ENCODE measurements at places on chromosomes 5 and 9. TPM values are rescaled to one million over a fixed set of nuclear protein-coding genes. Genes with fewer than 3 reads are reported as not detected.
A peak's percentile ranks its signal among the peaks of the same experiment; 100 is the strongest.

TRMO gene
- 13.1 TPM for polyA plus RNA-seq

GRCh38 chr5:155125551-155126095, 112.1 kb downstream of the KIF4B start:
- no peak for DNase-seq

- DNase-seq = no peak
Measured at GRCh38 chr9:27888661-27889295, 315.5 kb upstream of the C9orf72 start.

GRCh38 chr9:75873712-75874111, 16.8 kb upstream of the PCSK5 start:
- DNase-seq = no peak

DNA sequence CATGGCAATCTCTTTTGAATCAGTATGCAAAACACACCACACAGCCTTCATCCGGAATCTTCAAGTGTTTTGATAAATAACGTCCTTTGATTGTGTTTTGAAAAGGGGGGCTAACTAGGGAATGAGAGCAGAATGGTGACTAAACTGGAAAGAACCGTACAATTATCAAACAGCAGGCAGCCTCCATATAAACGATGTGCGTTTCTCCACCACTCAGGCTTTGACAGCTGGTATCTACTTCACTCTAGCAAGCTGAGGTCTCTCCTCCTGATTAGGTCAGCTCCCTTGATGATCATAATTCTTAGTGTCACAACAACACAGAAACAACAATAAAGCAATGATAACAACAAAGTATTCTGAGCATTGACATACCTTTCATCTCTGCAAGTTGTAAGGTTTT, 465.9 kb downstream of the TUSC1 start:
- no peak for DNase-seq

DNA sequence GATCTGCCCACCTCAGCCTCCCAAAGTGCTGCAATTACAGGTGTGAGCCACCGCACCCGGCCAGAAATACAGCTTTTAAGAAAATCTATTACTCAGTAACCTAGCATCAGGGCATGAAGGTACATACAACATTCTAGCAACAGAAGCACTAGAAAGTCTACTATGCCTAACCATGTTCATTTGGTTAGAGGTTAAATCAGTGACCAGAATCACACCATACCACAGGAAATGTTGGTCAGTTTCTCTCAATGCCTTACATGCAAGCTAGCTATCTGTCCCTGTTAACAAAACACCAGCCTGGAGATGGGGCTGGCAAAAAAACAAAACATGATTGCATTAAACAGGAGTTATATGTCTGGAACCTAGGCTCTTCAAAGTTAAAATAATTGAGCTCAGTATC, 104.1 kb downstream of the STRBP start:
- DNase-seq = no peak

DNA sequence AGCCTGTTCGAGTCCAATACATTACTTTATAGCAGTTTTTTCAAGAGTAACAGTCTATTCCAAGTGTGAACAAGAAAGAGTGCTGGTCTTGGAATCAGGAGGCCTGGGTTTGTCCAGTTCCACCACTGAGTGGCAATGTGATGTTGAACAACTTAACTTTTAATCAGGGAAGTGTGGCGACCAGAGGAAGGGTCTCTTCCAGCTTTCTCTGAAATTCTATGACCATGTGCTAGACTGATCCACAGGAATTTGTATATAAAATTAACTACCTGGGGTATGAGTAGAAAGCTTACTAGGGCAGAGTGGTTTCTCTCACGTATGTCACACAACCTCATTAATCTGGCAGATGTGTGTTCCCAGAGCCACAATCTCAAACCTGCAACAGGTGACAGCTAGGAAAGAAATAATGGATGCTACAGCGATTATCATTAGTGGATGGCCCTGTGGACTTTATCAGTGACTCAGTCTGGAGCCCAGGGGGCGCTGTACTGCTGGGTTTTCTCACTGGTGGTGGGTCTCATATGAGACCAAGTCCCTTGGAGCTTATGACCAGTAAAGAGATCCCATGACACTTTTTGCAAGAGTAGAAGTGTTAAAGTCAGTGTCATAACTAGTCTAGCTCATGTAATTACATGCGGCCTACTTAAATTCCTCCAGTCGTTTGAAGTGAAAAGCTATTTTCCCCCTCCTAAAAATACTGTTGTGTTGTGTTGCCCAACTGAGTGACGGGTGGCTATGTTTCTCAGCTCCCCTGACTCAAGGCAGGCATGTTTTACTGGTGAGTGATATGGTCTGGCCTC, 116.5 kb downstream of the GDNF start:
- peak; percentile 27 for DNase-seq

DNA sequence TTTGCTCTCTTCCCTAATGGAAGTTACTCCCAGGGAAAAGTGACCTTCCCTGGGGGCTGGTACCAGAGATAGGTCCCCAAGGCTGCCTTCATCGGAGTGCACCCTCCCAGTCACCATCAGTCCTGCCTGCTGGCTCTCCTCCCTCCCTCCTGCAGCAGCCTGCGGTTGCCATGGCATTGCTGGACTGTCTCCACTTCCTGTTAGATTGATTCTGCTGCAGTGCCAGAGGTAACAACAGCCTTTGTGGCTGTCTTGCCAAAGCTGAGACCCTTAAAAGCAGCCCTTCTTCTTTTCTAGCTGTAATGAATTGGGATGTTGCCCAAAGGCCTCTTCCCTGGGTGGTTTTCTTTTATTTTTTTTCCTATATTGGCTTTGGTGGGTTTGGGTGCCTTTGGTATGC, 78.1 kb upstream of the PRLR start:
- no peak for DNase-seq

GRCh38 chr9:102974530-102974929, 20.6 kb upstream of the CYLC2 start:
- no peak for DNase-seq

DNA sequence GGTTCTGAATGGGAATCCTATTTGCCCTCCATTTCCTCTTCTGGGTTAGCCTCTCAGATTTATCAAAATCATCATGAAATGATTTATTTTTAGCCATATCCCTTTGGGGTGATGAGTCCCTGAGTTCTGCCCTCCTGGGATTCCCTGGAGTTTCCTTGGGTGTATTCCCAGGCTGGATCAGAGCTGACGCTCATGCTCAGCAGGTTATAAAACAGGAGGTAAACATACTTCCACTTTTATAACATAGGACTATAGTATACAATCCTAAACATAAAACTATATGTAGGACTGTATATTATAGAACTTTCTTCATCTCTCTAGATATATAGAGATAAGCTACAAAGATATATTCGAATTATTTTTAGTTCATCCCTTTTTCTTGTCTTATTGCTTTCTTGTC, 4.4 kb upstream of the PRRX2 start:
- no peak for DNase-seq

NUDCD2 gene
- 23.1 TPM for polyA plus RNA-seq

- no peak for DNase-seq
Measured at GRCh38 chr5:96279801-96280542, 153.1 kb downstream of the PCSK1 start.

DNA sequence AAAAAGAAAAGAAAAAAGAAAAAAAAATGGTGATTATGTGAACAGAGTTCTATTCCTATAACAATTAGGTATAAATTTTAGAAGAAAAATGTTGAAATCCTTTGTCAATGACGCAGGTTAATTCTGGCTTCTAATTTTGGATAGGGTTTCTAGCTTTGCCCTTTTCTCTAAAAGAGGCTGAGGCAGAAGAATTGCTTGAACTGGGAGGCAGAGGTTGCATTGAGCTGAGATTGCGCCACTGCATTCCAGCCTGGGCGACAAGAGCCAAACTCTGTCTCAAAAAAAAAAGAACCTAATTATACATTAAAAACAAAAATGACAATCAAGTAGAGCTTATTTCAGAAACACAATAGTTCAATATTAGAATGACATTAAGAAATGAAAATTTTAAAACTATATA, 2.9 kb downstream of the STXBP1 start:
- no peak for DNase-seq

All from kidney (tissue), 22 donors.